ENCODE measurements at places on chromosomes 5 and 9.

GRCh38 chr9:91315191-91315590 is 46.5 kb downstream of the AUH start:
- H3K4me1 ChIP-seq: peaks cover 3% of the 10 kb centered on the region
- H3K4me3 ChIP-seq: no peak overlapping the region
- H3K36me3 ChIP-seq: no peaks in the 10 kb centered on the region
- peaks cover 2% of the 10 kb centered on the region for H3K27me3 ChIP-seq

DNA sequence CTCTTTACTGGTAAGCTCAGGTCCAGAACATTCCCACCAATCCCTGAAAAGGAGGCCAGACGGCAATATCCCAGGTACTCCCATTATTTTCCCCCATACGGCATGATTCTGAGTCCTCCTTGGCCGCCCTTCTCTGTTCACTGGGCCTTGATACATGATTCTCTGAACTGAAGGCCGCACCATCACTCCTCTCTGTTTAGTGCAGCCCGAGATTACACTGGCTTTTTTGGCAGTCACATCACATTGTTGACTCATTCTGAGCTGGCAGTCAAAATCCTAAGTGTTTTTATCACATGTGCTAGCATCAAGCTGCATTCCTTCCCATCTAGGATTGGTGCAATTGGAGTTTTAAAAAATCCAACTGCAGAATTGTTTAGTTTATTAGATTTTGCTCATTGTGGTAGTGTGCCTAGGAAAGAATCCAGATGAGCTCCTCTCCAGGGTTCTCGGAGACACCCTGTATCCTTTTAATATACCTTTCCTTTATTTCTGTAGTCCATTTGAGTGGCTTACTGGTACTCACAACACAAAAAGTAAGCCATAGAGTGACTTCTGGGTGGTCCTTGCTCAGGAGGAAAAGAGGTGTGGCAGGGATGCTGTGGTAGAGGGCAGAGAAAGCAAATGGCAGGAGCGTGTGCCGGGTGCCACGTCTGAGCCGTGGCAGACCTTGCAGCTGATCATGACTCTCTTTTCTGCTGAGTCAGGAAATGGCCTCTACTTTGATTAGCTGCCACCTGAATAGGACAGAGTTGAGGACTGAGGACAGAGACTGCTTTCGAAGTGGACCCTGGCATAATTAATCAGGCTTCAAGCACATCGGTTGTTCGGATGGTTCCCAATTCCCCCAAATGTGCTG is 121.1 kb upstream of the IL12B start:
- no peaks in the 10 kb centered on the region for H3K36me3 ChIP-seq
- DNase-seq: no peak
- H3K27ac ChIP-seq: no peak overlapping the region
- no peaks in the 10 kb centered on the region for H3K4me1 ChIP-seq
- no peak overlapping the region for H3K4me3 ChIP-seq

- DNase-seq: no peak
- no peaks in the 10 kb centered on the region for H3K36me3 ChIP-seq
- no peak overlapping the region for H3K27ac ChIP-seq
Measured at GRCh38 chr5:76029739-76030138, 53.4 kb upstream of the SV2C start.

- no peak overlapping the region for H3K27ac ChIP-seq
- H3K36me3 ChIP-seq: no peaks in the 10 kb centered on the region
- H3K4me3 ChIP-seq: no peak overlapping the region
- peaks cover 1% of the 10 kb centered on the region for H3K27me3 ChIP-seq
- H3K4me1 ChIP-seq: no peaks in the 10 kb centered on the region
- DNase-seq: no peak
Measured at GRCh38 chr5:24268482-24269056, 376.2 kb downstream of the CDH10 start.

DNA sequence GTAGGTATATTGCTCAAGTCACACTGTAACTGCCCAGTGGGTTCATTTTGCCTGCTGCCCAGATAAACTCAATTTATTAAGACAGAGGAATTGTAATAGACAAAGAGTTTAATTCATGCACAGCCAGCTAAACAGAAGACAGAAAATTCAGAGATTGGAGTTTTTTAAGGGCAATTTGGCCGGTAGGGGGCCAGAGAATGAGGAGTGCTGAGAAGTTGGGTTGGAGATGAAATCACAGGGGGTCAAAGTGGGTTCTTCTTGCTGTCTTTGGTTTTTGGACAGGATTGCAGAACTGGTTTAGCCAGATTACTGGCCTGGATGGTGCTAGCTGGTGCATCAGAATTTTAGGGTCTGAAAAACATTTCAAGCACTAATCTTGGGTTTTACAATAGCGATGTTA is 20.7 kb upstream of the IL33 start:
- no peaks in the 10 kb centered on the region for H3K36me3 ChIP-seq
- no peak for DNase-seq
- no peak overlapping the region for H3K4me3 ChIP-seq
- H3K4me1 ChIP-seq: peaks cover 33% of the 10 kb centered on the region

- H3K27me3 ChIP-seq: no peaks in the 10 kb centered on the region
- H3K27ac ChIP-seq: no peak overlapping the region
- H3K4me3 ChIP-seq: no peak overlapping the region
- H3K4me1 ChIP-seq: no peaks in the 10 kb centered on the region
- no peak for DNase-seq
Measured at GRCh38 chr9:37392272-37392671, 30.2 kb upstream of the GRHPR start.

- no peak overlapping the region for H3K27ac ChIP-seq
- H3K4me1 ChIP-seq: peaks cover 3% of the 10 kb centered on the region
- H3K36me3 ChIP-seq: no peaks in the 10 kb centered on the region
Measured at GRCh38 chr5:167701051-167701450, 590.4 kb upstream of the WWC1 start.

GRCh38 chr5:174609116-174609515 is 115.3 kb upstream of the MSX2 start:
- no peaks in the 10 kb centered on the region for H3K4me1 ChIP-seq
- no peaks in the 10 kb centered on the region for H3K36me3 ChIP-seq
- no peaks in the 10 kb centered on the region for H3K27me3 ChIP-seq
- H3K27ac ChIP-seq: no peak overlapping the region
- H3K4me3 ChIP-seq: no peak overlapping the region

DNA sequence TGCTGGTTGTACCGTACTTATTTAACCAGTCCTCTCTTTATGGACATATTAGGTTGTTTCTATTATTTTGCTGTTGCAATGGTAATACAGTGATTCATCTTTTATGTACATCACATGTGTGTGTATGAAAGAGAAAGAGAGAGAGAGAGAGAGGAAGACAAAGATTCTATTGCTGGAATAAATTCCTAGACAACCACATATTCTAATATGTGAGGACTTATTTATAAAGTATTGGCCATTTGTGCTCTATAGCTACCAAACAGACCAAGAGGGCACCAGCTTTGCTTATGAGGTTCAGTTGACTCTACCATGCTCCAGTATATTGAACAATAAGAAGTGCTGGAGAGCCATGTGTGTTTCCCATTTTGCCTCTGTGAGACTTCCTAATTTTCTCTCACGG is 513.5 kb downstream of the DMAC1 start:
- H3K4me3 ChIP-seq: no peak overlapping the region
- H3K27me3 ChIP-seq: peaks cover 2% of the 10 kb centered on the region
- no peak for DNase-seq
- peaks cover 3% of the 10 kb centered on the region for H3K4me1 ChIP-seq
- H3K27ac ChIP-seq: no peak overlapping the region

- peaks cover 19% of the 10 kb centered on the region for H3K4me1 ChIP-seq
- peak overlapping the region; percentile 95 for H3K27ac ChIP-seq
- H3K36me3 ChIP-seq: peaks cover 4% of the 10 kb centered on the region
- H3K27me3 ChIP-seq: peaks cover 5% of the 10 kb centered on the region
Measured at GRCh38 chr9:132078699-132079356, 839 bp downstream of the MED27 start.

DNA sequence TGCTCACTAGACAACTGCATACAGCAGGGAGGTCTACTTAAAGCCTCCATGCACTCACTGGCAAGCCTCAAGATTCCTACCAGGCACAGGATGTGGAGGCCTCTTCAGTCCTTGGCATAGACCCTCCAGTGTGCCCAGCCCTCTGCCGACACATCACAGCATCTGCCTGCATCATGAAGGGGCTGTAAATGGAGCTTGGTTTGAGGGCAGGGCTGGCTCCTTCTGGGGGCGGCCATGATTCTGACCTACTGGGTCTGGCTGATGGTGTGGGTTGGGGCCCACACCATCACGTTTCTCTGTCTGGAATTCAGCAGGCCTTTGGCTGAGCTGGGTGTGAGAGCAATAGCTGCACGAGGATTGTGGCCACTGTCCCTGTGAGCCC is 84.9 kb upstream of the SHB start:
- DNase-seq: no peak
- H3K27me3 ChIP-seq: no peaks in the 10 kb centered on the region
- H3K27ac ChIP-seq: no peak overlapping the region
- H3K4me1 ChIP-seq: peaks cover 4% of the 10 kb centered on the region
- H3K4me3 ChIP-seq: no peak overlapping the region

GRCh38 chr5:504326-505154 is 19.7 kb downstream of the SLC9A3 start:
- no peaks in the 10 kb centered on the region for H3K36me3 ChIP-seq
- peaks cover 3% of the 10 kb centered on the region for H3K4me1 ChIP-seq
- H3K27ac ChIP-seq: no peak overlapping the region
- peaks cover 14% of the 10 kb centered on the region for H3K27me3 ChIP-seq
- DNase-seq: no peak

GRCh38 chr5:166750376-166750775 is 1541.1 kb upstream of the WWC1 start:
- no peaks in the 10 kb centered on the region for H3K27me3 ChIP-seq
- no peak overlapping the region for H3K4me3 ChIP-seq
- no peaks in the 10 kb centered on the region for H3K36me3 ChIP-seq
- no peak for DNase-seq
- no peak overlapping the region for H3K27ac ChIP-seq
- H3K4me1 ChIP-seq: no peaks in the 10 kb centered on the region

DNA sequence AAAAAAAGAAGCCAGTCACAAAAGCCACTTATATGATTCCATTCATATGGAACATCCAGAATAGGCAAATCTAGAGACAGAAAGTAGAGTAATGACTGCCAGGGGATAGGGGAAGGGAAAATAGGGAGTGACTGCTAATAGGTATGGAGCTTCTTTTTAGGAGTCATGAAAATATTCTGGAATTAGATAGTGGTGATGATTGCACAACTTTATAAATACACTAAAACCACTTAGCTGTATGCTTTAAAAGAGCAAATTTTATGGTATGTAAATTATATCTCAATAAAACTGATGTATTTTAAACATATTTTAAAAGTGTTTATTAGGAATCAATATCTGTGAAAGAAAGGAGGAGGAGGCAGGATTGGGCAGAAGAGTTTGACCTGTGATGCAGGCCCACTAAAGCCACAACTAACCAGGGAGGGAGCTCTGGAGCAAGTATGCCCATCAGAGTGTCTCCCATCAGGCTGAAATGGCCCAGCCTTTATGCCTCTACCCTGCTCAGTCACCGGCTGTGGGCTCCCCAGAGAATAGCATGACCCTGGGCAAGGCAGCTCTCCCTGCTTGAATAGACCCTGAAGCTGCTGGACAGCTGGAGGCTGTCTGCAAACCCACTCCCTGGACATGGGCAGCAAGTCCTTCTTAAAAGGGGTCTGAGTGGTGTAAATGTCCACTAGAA is 96.0 kb upstream of the SLC44A1 start:
- DNase-seq: peak; percentile 35
- H3K4me1 ChIP-seq: peaks cover 10% of the 10 kb centered on the region

GRCh38 chr9:124009531-124010217 is 1.9 kb upstream of the LHX2 start:
- peak overlapping the region; percentile 62 for H3K4me3 ChIP-seq
- no peak for DNase-seq
- peaks cover 12% of the 10 kb centered on the region for H3K36me3 ChIP-seq

GRCh38 chr9:122332083-122332482 is 38.7 kb upstream of the PTGS1 start:
- peaks cover 3% of the 10 kb centered on the region for H3K36me3 ChIP-seq
- H3K27me3 ChIP-seq: peaks cover 3% of the 10 kb centered on the region
- peaks cover 55% of the 10 kb centered on the region for H3K4me1 ChIP-seq
- DNase-seq: peak; percentile 51

DNA sequence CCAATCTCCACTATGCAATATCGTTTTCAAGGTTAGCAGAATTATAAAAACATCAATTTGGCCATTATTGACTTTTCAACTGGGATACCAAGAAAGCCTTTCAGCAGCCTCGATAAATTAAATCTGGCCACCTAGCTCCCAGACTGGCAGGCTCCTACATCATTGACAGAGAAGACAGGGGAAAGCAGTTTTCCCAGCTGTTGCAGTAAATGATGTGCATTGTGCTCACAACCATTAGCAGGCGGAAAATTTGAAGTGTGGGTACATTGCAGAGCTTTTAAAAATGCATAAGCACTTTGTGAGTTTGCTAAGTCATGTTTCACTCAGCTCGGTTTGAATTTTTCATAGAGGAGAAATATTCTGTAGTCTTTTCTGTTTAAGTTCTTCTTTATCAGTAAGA is 297.9 kb downstream of the KCTD16 start:
- no peaks in the 10 kb centered on the region for H3K36me3 ChIP-seq
- no peak overlapping the region for H3K27ac ChIP-seq
- no peak overlapping the region for H3K4me3 ChIP-seq
- H3K4me1 ChIP-seq: peaks cover 9% of the 10 kb centered on the region
- DNase-seq: no peak

DNA sequence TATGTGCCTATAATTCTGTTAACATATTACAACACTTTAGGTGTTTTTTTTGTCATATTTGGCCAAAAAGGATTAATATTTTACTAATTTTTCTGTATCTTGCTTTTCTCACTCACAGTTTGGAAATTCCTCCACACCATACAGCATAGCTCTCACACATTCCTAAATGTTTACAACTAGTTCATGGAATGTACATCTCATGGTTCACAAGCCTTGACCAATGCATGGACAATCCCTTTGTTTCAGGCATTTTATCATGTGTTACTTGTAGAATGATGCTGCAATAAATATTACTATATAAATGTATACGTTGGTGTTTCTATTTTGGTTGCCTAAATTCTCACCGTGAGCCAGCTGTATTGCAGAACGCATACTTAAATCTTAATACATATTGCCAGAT is 80.5 kb upstream of the SPATA31C2 start:
- no peaks in the 10 kb centered on the region for H3K27me3 ChIP-seq
- H3K4me3 ChIP-seq: no peak overlapping the region
- H3K36me3 ChIP-seq: no peaks in the 10 kb centered on the region
- DNase-seq: no peak

GRCh38 chr5:122835681-122836080 is 9.7 kb upstream of the SNX24 start:
- H3K36me3 ChIP-seq: no peaks in the 10 kb centered on the region
- H3K27me3 ChIP-seq: no peaks in the 10 kb centered on the region
- no peak overlapping the region for H3K27ac ChIP-seq
- peaks cover 10% of the 10 kb centered on the region for H3K4me1 ChIP-seq
- H3K4me3 ChIP-seq: no peak overlapping the region

All from endothelial cell (in vitro differentiated cells).